MCF 10A (cell line): ENCODE measurements at places on chromosomes 2 and 18.
A peak's percentile ranks its signal among the peaks of the same experiment; 100 is the strongest.

- DNase-seq: no peak
These were observed 76.0 kb downstream of the AGAP1 start for GRCh38 chr2:235569837-235570236.

- DNase-seq: no peak
These were observed 92.7 kb downstream of the PIK3C3 start for GRCh38 chr18:42047721-42048120.

DNA sequence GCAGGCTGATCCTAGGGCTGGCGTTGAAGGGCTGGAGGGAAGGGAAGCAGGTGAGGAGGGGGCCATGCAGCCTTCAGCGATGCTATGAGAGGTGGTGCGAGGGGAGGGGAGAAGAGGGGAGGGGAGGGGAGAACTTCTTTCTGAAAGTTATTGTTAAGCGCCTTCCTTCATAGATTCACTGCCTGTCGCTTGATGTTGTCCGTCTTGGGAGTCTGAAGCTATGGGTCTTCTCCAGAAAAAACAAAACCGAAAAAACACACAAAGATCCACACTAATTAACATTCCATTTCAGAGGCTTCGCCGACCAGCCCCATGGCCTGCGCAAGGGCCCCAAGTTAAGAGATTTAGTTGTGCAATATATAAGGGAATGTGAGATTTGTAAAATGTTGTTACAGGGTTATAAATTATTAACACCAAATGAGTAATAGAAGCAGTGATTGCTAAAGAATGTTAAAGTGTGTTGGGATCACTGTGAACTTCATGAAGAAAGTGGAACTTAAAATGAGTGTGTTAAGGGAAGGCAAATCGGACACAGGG is 758 bp downstream of the CFAP221 start:
- DNase-seq: no peak

- DNase-seq: no peak
These were observed 996.9 kb downstream of the LRP1B start for GRCh38 chr2:141133883-141134282.

- no peak for DNase-seq
These were observed 27.9 kb downstream of the MARCO start for GRCh38 chr2:118969734-118970395.

GRCh38 chr2:157840568-157841156 is 35.5 kb downstream of the ACVR1 start:
- DNase-seq: peak; percentile 15

GRCh38 chr2:44934038-44934982 is 7.2 kb upstream of the SIX3 start:
- no peak for DNase-seq

- no peak for DNase-seq
These were observed 1.4 kb upstream of the SIX3 start for GRCh38 chr2:44940049-44940494.
